GOT3 (cell line): ENCODE measurements at places on chromosomes 13 and 19.

GRCh38 chr13:97387890-97388289 lies 46.1 kb upstream of the RAP2A start:
- no peak for DNase-seq

DNA sequence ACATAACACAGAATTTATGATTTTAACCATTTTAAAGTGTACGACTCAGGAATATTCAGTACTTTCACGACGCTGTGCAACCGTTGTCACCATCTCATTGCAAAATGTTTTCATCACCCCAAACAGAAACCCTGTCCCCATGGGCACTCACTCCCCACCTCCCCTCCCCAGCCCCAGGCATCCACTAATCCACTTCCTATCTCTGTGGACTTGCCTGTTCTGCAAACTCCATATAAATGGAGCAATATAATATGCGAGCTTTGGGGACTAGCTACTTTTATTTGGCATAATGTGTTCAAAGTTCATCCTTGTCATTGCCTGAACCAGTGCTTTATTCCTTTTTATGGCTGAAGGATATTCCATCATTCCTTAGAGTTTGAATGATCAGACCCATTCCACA lies 7.3 kb upstream of the INSR start:
- no peak for DNase-seq

- DNase-seq: no peak
Observed at GRCh38 chr13:78603240-78603957, at the start of gene POU4F1. Gene POU4F1, minus strand, starts transcription at chr13:78603552. Its CDS starts 226 bp downstream, at chr13:78603326.

DNA sequence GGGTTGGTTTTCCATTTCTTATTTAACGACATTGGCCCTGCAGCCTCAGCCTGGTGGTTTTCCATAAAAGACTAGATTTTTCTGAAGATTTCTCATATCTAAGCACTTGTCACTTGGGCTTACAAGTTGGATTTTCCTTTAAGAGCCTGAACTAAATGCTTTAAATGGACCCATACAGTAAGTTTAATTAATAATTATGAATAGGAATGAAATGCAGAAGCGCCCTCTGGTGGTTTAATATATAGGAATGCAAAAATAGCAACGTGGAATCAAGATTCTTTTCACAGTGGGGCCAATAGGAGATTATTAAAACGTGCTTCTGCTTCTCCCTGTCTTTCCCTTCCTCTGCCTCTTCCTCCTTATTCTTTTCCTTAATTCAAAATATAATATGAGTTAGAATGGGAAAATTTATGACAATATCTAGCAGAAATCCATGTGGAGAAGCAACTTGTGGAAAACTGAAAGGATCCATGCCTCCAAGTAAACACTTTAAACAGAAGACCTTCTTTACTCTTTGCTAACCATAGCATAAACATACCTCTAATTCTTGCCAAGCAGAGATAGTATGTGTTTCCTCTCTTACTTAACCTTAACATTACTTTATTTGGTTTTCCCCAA lies 324.0 kb downstream of the GPC5 start:
- DNase-seq: no peak

- peak; percentile 32 for DNase-seq
Observed at GRCh38 chr19:35755550-35756376, 1.1 kb downstream of the HSPB6 start.

DNA sequence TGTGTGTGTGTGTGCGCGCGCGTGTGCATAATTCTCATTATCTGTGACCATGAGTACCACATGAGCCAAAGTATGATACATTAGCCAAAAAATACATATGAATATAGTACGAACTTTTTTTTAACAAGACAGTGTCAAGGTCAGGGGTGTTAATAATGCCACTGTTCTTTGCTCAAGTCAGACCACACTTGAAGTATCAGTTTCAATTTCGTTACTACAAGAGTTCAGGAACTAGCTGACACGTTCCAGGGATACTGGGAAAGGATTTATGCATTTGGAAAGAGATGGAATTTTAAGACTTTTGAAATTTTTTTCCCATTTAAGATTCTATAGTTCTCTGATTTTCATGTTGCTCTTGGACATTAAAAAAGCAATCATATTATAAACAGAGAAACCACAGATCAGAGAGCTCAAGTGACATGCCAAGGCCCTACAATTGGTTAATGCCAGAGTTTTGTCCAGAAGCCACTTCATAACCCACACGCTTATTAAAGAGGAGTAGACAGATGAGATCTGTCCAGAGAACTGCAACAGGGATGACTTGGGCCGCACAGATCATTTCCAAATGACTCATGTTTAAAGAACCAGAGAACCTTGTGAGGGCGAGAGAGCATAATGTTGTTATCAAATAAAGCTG lies 718.8 kb upstream of the SGCG start:
- DNase-seq: no peak

DNA sequence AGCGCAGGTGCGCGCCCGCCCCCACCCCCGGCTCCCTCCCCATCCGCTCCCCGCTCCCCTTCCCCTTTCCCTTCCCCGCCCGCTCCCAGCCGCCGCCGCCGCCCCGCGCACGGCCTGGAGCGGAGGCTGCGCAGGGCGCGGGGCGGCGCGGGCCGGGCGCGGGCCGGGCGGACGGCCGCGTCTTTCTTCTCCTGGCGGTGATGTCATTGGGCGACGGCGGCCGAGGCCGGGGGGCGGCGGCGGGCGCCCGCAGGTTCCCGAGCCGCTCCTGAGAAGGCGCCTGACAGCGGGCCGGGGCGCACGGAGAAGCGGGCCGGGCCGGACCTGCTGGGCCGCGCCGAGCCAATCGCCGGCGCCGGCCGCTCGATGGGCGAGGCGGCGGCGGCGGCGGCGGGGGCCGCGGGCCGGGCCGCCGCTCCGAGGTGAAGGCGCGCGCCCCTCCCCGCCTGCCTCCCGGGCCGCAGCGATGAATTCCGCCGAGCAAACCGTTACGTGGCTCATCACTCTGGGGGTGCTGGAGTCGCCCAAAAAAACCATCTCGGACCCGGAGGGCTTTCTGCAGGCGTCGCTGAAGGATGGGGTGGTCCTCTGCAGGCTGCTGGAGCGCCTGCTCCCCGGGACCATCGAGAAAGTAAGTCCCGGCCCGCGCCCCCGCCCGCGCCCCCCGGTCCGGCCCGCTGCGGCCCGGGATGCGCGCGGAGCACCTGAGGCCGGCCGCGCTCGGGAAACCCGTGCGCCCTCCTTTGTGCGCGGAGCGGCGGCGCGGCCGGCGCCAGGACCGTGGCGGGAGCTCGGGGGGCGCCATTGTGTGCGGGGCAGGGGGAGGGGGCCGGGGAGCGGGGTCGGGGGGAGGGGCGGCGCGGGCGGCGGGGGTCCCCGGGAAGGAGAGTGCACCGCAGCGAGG lies at the start of gene ARHGEF7:
TSS of gene ARHGEF7 (plus strand) at position 250 of the 904 bp plus-strand sequence. CDS start at position 467, 217 bp downstream.
- no peak for DNase-seq

DNA sequence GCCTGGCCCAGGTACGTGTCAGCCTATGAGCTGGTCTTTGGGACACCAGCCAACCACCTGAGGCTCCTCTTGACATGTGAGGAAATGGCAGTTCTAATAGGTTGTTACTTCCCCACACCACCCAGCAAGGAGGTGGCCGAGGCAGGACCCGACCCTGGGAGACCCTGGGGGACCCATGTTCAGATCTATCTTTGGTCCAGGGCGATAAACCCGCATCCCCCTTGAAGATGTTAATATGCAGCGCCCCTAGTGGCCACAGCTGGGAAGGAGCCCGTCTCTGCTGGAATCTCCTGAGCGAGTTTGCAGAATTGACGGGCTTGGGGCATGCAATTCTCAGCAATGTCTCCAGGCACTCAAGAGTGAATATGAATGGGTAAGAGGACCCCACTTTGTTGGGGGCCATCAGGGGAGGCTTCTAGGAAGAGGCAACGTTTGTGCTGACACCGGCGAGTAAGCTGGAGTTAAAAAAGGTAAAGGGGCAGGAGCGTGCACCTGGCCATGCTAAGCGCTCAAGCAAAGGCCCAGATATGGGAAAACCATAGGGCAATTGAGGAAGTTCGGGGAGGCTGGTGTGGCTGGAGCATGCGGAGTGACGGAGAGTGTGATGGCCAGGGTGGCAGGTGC lies 1.5 kb upstream of the MYO1F start:
- DNase-seq: peak; percentile 31

GRCh38 chr13:44412346-44412935 lies 38.8 kb downstream of the SERP2 start:
- no peak for DNase-seq

GRCh38 chr13:69677343-69677742 lies 430.3 kb upstream of the ATXN8OS start:
- DNase-seq: no peak

GRCh38 chr19:14039181-14039580 lies 7.6 kb downstream of the IL27RA start:
- DNase-seq: no peak

DNA sequence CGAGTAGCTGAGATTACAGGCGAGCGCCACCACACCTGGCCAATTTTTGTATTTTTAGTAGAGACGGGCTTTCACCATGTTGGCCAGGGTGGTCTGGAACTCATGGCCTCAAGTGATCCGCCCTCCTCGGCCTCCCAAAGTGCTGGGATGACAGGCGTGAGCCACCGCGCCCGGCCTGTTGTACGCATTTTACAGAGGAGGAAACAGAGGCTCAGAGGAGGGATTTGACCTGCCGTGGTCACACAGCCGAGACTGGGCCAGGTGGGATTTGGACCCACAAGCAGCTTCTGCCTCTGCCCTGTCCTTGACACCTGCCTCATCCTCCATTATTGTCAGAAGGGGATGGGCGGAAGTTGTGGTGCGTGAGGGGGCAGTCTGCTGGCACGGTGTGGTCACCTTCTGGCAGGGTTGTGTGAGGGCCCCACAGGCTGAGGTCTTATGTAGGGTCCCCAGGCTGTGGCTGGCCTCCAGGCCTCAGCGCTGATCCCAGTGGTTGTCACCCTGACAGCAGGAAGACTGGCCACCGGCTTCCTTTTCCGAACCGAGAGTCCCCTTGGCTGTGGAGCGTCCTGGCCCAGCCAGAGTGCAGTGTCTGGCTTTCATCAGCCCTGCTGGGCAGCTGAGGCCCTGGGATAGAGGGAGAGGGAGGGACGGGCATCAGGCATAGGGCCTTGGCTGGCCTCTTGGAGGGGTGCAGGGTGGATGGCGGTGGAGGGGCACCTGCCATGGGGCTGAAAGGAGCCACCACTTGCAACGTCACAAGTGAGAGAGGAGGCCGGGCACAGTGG lies 20.3 kb downstream of the NFIC start:
- no peak for DNase-seq

DNA sequence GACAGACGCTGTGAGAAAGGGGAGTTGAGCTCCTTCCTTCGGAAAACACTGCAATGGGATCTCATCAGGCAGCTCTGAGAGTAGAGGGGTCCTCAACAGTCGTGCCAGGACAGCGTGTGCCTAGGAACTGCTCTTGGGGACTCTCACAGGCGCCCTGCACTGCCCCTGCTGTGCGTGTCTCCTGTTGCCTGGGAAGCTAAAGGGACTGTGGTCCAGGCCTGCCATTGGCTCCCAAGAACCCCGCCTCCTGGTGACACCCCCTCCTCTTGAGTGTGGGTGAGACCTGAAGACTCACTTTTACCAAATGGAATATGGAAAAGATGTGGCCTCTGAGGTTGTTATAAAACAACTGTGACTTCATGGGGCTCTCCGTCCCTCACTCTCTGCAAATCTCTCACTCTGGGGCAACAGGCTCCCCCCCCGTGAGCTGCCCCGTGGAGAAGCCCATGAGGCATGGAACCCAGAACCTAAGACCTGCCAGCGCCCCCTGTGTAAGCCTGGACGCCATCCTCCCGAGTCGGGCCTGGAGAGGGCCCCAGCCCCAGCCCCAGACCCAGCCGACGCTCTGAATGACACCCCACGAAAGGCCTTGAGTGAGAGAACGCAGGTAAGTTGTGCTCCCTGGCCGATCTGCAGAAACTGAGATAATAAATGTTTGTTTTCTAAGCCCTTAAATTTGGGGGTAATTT lies 302.7 kb downstream of the FGF9 start:
- no peak for DNase-seq

GRCh38 chr19:31073485-31074198 lies 275.6 kb downstream of the TSHZ3 start:
- DNase-seq: no peak

DNA sequence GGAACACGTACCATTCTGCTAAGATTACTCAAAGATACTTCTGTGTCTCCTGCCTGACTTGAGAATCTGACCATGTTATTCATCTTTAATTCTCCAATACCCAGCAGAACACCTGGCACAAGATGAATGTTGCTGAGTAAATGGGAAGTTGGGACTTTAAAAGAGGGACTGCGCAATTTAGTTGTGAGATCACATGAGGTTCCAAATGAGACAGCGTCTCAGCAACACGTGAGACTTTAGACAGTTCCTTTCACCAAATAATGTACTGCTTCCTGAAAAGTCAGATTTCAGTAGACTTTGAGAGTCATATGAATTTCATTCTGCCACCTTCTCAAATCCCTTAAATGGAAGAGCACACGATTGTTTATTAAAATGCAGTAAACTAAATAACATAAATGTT lies 36.7 kb downstream of the DOCK9 start:
- no peak for DNase-seq

DNA sequence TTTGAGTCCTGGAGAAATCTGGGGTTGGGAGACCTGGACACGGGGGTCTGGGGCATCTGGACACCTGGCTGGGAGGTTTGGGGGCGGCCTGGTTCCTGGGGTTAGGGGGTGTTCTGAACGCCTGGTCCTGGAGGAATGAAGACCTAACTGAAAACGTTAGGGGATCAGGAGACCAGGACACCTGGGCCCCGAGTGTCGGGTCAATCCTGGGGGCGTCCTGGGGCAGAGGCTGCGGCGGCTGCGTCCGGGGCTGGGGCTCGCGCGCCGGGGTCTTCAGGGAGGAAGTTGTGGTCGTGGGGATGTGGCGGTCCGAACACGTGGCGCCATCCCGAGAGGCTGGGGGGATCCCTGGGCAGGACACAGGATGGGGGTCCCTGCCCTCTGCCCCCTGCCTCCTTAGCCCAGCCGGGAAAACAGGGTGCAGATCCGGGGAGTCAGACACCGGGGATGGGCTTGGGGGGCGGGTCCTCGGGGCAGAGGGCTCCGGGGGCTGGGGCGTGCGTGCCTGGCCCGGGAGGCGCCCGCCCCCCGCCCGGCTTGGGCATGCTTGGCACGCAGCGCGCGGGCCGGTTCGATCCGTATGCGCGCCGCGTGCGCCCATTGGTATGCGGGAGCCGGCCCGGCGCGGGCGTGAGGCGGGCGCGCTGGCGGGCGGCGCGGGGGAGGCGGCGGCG lies 632 bp downstream of the NPAS1 start:
- no peak for DNase-seq

DNA sequence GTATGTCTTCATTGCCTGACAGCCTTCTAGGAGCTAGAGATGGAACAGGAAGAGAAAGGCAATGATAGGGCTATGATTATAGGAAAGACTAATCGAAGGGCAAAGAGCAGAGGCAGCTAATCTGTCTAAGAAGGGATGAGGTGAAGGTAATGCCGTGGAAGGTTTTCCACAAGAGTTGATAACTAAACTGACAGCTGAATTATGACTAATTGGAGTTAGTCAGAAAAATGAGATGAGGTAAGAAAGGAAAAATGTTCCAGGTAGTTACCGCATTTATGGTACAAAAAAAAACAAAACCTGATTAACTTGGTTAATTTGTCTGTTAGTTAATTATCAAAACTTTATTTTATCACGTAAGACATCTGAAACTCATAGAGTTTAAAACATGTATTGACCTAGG lies 260.3 kb downstream of the SLITRK6 start:
- no peak for DNase-seq

GRCh38 chr13:37956536-37956935 lies 87.0 kb upstream of the TRPC4 start:
- DNase-seq: no peak

- no peak for DNase-seq
Observed at GRCh38 chr19:29503140-29503758, 22.5 kb upstream of the VSTM2B start.

GRCh38 chr13:110682746-110683145 lies 23.2 kb downstream of the CARS2 start:
- DNase-seq: no peak
